ENCODE measurements at places on chromosomes 2 and 18.
A peak's percentile ranks its signal among the peaks of the same experiment; 100 is the strongest.

- no peak for DNase-seq
These were observed at the start of gene STEAP3 for GRCh38 chr2:119223521-119224390. STEAP3 (plus strand) TSS chr2:119223834; CDS start chr2:119231013, 7,179 bp downstream.

DNA sequence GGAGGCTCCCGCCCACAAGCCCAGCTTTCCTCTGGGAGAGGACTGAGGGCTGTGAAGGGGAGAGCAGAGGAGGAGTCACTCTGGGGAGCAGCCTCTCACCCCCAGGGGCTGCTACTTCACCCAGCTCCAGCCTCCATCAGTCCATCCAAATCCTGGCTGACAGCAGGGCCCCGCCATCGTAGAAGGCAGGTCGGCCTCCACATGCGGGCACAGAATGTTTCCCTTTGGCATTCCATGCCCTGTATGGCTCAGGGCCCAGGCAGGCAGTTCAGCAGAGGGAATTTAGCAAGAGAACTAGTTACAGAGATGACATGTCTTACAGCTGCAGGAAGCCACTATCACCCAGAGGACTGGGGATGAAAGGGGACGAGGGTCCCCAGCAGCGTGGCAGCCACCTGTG is 6.4 kb upstream of the ODC1 start:
- DNase-seq, result no peak

DNA sequence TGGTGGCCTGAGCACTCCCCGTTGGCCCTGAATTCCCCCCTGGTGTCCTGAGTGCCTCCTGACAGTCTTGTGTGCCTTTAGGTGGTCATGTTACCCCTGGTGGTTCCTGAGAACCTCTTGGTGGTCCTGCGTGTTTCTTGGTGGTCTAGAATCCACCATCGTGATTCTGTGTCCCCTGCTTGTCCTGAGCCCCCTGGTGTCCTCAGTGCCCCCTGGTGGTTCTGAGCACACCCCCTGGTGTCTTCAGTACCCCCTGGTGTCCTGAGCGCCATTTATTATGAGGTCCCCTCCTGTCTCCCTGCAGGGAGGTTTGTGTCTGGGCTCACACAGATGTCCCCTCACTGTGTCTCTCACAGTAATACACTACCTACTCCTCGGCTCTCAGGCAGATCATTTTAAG is 61.3 kb upstream of the MAL start:
- no peak for DNase-seq

- no peak for DNase-seq
These were observed 29.2 kb downstream of the ZNF521 start for GRCh38 chr18:25322806-25323205.

GRCh38 chr2:234989183-234989701 is 37.4 kb downstream of the SH3BP4 start:
- no peak for DNase-seq

GRCh38 chr2:1588978-1589621 is 155.2 kb downstream of the PXDN start:
- DNase-seq, result no peak

DNA sequence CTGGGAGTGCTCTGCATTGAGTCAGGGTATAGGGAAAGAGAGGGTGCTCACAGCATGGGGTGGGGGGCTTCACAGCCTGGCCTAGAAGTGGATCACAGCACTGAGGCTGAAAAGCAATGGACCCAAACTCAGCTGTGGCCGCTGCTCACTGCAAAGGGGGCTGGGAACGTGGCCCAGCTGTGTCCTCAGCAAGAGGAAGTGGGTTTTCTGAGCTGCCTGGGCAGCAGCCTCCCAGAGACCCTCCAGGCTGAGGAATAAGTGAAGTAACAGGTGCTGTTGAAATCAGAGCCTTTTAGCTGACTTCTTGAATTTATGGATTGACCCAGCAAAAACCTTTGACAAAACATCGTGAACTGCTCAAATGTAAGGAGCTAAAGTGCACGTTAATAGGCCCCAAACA is 35.2 kb downstream of the PTGR3 start:
- DNase-seq, result no peak

DNA sequence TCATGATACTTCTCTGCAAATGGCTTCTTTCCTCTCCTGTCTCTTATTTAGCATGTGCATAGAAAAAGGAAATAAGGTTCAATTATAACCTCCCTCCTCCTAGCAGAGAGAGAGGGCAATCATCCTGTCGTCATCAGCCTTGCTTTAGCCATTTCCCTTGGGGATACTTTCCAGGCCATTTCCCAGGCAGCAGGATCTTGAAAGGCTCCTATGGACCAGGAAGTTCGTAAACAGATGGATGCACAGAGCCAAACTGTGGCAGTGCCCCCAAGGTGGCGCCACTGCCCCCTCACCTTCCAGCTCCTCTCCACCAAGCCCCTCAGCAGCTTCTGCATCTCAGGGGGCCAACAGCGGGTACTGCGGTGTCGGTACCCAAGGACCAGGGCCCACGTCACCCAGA is 157.4 kb downstream of the DTNA start:
- DNase-seq, result no peak

DNA sequence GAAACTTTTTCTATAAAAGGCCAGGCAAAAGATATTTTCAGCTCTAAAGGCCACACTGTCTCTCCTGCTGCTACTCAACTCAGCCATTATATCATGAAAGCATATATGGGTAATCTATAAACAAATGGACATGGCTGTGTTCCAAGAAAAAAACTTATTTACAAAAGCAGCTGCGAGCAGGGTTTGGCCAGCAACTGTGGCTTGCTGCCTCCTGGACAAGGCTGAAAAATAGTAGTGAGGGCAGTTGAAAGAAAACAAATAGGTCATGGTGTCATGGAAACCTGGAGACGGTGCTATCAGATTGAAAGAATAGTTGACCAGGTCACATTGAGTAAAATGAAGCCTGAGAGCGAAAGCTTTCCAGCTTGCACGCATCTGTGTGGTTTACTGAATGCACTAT is 89.2 kb upstream of the LRATD1 start:
- no peak for DNase-seq

GRCh38 chr2:190891889-190892288 is 11.3 kb downstream of the GLS start:
- DNase-seq, result no peak

DNA sequence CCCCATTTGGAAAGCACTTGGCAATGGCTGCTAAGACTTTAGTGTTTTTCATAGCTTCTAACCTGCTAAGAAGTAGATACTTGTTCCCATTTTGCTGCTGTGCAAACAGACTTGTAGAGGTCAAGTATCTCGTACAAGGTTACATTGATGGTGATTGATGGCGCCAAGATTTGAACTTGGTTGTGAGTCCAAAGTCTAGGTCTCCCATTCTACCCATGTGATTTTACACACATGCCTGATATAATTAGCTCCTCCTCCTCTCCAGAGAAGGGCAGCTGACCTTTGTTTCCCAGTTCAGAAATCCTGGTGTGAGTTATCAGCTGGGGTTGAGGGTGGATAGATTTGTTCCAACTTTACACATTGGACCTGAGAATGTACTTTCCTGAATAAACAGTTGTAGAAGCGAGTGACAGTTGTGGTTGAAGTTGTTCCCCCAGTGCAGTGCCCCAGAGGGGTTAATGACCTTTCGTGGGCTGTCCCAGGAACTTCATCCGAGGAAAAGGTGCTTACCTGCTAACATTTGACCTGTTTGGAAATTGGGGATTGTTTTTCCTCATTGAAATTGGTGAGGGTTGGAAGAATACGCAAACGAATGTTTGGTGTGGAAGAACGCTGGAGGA is 10.4 kb downstream of the TCF7L1 start:
- DNase-seq, result no peak

- DNase-seq, result peak; percentile 91
These were observed 64.7 kb downstream of the STK25 start for GRCh38 chr2:241443486-241444223.

DNA sequence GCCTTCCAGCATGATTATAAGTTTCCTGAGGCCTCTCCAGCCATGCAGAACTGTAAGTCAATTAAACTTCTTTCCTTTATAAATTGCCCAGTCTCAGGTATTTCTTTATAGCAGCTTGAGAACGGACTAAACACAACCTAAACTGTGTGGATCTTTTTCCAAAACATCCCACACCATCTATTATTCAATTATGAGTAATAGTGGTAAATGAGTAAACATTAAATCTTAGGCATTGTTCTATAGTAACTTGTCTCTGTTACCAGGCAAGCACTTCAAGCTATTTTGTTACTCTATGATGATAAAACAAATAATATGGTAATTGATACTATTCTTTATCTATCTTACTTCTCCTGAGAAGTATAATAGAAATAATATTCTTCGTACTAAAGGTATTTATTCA is 536.9 kb upstream of the CHAC2 start:
- DNase-seq, result no peak

- no peak for DNase-seq
These were observed 28.0 kb downstream of the HDAC4 start for GRCh38 chr2:239372835-239373234.

DNA sequence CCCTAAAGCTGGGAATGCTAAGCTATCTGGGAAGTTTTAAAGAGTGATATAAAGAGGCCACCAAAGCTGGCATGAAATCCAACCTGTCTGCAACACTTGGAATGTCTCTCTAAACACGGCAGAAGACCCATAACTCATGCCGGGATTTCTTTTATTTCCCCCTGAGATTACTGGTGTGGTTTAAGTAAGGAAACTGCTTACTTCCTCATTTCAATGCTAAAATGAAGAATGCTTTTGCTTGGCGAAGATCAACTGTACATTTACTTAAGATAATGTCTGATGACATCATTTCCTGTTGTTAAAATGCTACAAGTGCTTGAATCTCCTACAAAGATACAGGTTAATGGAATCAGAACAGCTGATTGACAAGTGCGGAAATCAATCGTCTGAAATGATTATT is 353.8 kb upstream of the SALL3 start:
- no peak for DNase-seq

DNA sequence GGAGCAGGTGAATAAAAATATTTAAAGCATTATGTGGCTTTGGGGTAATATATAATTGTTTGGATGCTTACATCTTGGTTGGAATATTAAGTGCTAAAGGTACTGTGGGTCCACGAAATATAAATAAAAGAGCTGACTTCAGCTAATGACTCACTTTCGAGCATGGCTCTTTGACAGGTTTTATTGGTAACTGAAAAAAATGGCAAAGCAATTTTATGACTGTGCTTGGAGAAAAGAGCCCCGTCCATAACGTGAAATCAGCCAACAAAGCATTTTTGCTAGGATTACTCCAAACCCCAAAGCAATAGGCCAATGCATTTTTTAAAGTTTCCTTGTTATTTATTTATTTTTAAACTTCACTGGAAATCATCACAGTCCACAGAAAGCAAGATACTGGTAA is 397.2 kb upstream of the CDH19 start:
- no peak for DNase-seq

- DNase-seq, result no peak
These were observed 103.7 kb upstream of the NABP1 start for GRCh38 chr2:191574232-191574631.

DNA sequence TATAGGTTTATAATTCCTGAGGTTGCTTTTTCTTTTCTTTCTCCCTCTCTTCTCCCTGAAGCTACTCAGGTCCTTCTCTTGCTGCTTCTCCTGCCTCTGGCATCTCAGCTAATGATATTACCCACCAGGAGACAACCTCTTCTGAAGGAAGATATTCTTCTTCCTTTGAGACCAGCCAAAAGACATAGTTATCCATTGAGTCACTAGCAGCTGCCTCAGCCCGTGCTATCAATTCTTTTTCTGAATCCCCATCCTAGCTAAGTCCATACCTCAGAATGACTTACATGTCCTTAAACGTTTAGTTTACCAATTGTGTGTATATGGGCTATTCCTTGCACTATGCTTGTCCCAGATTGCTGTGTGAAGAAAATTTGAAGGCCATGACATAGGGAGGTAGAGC is 25.0 kb upstream of the RNF103 start:
- no peak for DNase-seq

GRCh38 chr18:33375829-33376228 is 64.7 kb downstream of the CCDC178 start:
- no peak for DNase-seq

DNA sequence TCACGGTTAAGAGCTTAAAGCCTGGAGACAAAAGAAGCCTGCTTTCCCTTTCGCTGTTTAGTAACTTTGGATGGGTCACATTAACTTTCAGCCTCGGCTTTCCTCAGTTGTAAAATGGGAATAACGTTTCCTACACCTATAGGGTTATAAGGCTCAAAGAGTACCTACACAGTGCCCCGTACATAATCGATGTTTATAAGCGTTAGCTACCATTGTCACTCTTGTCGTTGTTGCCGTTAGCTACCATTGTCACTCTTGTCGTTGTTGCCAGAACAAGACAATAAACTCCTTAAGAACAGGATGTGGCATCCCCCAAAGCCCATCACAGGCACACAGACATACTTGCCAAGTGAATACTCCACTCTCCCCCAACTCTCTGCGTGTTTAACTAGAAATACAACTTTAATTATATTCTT is 901 bp upstream of the MFSD6 start:
- DNase-seq, result no peak

- DNase-seq, result no peak
These were observed 90.0 kb upstream of the NCKAP5 start for GRCh38 chr2:133658020-133658903.

DNA sequence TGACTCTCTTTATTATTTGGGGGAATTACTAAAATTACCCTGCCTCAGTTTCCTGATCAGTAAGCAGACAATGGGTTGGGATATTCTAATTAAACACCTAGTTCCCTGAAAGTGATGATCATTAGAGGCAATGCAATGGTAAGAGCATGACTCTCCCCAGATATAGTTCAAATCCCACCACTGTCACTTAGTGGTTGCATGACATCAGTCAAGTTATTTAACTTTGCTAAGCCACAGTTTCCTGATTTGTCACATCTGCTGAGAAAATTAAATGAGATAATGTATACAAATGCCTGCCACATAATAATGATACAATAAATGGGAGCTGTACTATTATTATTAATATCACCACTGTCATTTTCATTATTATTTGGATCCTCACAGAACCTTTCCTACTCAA is 29.9 kb downstream of the ZEB2 start:
- no peak for DNase-seq

- DNase-seq, result peak; percentile 44
These were observed 13.7 kb upstream of the TET3 start for GRCh38 chr2:73970850-73971471.

DNA sequence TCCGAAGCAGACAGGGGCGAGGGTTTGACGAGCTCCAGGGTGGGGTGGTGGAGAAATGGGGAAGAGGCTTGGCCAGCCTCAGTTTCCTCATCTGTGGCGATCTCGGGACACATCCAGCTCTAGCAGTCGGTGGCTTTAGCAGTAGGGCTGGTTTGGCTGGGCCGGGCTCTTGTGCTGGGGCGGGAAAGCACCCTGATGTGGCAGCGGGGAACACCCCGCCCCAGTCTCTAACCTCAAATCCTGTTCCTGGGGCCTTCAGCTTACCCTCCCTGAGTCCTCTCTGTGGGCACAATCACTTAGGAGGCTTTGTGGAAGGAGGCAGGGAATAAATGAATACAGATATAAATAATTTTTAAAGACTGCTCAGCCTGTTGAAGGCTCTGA is 26.5 kb upstream of the MCFD2 start:
- DNase-seq, result peak; percentile 64

GRCh38 chr18:49645841-49646351 is 84.0 kb downstream of the LIPG start:
- no peak for DNase-seq

- peak; percentile 24 for DNase-seq
These were observed 479 bp downstream of the RAB11FIP5 start for GRCh38 chr2:73112026-73112912.

- DNase-seq, result no peak
These were observed 6.3 kb upstream of the NEU4 start for GRCh38 chr2:241802421-241803318.

- no peak for DNase-seq
These were observed 37.0 kb downstream of the TGFA start for GRCh38 chr2:70516596-70516995.

Measured in activated CD8-positive, alpha-beta memory T cell treated with anti-CD3 and anti-CD28 coated beads, Interleukin-2, amount 50 U/mL, for 4 hours (primary cell).